ENCODE measurements at places on chromosomes 3 and 15.

- DNase-seq = no peak
Measured at GRCh38 chr3:99768808-99769501, 48.7 kb upstream of the CMSS1 start.

- DNase-seq = no peak
Measured at GRCh38 chr15:26682598-26683164, 90.2 kb downstream of the GABRB3 start.

DNA sequence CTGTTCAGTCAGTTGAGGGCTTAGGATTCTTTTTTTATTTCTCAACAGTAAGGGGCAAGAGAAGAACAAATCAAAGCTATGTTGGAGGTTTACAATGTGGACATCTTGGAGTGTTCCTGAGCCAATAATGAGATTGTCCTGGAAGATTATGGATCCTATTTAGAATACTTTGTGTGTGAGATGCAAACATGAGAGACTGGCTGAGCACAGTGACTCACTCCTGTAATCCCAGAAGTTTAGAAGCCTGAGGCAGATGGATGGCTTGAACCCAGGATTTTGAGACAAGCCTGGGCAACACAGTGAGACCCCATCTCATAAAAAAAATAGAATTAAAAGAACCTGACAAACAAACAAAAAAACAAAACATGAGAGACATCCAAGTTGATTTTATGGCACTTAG is 351.6 kb downstream of the GAP43 start:
- no peak for DNase-seq

GRCh38 chr3:87136066-87136596 is 91.0 kb upstream of the CHMP2B start:
- DNase-seq = no peak

DNA sequence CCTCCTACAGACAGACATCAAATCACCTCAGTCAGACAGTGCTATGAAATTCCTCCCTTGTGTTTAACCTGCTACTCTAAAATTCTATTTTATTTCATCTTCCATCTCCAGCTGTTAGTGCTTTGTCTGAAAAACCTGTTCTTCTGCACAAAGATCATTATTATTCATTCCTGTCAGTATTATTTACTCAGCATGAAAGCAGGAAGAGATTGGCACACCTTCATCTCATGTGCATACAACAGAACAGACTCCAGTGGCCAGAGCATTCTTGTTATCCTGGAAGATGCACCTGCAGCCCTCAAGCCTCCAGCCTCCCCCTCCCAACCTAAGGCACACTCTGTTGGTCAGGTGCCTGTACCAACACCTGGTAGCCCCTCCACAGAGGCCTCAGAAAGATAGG is 1.8 kb upstream of the ROPN1B start:
- DNase-seq = no peak

Measured in GM10248 (cell line).